ENCODE measurements at places on chromosomes 6 and 20.

DNA sequence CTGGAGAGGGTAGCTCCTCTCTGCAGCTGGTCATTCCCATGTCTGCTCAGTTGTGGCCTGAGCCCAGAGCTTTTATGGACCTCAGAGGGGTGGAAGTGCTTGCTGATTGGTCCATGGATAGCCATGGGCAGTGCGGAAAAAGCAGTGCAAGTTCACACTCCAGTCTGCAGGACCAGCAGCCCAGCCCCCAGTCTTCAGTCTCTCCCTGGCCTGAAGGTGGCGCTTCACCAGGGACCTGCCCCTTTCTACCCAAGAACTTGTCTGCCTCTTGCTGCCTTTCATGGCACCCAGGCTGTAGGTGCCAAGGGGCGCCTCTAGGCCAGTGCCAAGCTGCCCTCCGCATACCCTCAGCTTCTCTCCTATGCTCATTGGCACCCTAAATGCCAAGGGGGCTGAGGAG lies 91.0 kb downstream of the TBXT start:
- DNase-seq, result no peak

GRCh38 chr20:13028001-13028400 lies 19.2 kb downstream of the SPTLC3 start:
- no peak for DNase-seq

GRCh38 chr6:110756817-110757216 lies 58.5 kb downstream of the CDK19 start:
- DNase-seq, result no peak

- no peak for DNase-seq
Measured at GRCh38 chr6:94443701-94444100, 1024.3 kb upstream of the EPHA7 start.

DNA sequence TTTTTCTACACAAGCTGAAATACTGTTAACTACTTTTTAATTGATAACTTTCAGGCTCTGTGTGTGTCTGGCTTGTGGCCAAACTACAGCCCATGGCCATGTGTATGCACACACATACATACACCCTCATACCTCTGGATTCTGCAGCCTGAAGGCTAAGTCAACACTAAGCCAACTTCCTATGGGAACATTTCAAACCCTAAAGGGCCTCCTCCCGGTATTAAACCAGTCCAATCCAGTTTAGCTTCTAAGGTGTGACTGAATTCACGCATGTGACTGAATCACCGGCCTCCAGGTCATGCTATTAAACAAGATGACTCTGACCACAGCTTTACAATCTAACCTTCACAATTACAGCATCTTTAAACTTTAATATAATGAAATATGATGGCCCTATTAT lies 20.7 kb upstream of the DST start:
- DNase-seq, result no peak

GRCh38 chr20:41110930-41111577 lies 26.3 kb upstream of the PLCG1 start:
- DNase-seq, result no peak

DNA sequence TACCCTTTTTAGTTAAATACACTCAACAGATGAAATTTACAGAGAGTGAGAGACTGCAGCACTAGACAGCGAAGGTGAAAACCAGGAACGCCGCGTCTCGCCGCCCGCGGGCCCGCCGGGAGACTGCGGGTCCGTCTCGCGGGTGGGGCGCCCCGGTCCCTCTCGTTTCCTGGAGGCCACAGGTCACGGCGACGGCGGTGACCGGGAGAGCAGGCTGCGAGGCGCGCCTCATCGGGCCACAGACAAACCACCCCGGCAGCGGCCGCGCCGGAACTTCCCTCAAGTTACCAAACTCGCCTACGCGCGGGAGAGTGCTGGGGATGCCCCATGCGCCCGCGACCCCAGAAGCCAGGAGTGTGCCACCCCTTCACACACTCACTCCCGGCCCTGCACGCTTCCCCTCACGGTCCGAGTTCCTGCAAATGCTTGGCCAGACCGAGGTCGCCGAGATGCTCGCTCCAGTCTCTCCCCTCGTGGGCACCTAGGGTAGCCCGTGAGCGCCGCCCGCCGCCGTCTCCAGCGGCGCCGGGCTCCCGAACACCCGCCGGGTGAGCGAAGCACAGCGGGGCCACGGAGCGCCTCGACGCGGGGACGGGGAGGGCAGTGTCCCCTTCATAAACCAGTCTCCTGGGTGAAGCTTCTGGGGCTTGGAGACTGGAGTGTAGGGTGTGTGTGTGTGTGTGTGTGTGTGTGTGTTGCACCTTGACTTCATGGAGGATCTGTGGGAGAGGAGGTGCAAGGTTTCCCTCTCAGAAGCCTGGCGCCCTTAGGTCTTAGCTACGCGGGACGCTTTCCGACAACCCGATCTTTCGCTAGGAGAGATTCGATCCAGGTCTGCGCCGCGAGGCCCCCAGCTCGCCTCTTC lies 1.4 kb downstream of the BACH2 start:
- DNase-seq, result peak; percentile 38

DNA sequence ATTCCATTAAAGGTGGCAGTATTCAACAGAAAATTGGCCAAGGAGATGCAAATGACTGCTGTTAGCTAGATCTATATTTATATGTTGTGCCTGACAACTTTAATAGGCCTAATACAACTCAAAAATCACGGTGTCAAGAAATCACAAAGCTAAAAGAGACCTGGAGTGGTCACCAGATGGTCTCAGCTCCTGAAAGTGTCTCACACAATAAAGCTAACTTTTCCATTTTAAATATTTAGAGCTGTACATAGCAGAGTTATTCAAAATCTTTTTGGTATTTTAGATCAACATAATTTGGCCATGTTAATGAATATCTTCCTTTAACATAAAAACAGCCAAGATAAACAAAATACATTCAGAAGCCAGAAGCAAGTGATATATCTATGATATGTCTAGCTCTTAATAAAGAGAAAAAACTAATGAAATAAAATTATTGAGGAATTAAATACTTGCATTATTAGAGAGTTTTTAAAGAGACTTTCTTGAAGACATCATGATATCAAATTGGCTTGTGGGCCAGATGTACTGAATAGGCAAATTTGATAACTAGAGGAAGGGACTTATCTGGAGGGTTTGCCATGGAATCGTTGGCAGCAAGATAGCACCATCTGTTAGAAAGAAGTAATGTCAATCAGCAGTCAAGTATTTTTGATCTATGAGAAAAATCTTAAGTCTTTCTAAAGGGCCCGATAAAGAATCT lies 84.9 kb upstream of the SCAF8 start:
- no peak for DNase-seq

GRCh38 chr6:107989166-107990094 lies 31.4 kb upstream of the SEC63 start:
- DNase-seq, result no peak
